Body of pancreas (tissue), 4 donors: ENCODE measurements at places on chromosomes 3 and 15. TPM values are rescaled to one million over a fixed set of nuclear protein-coding genes. Genes with fewer than 3 reads are reported as not detected.

DNA sequence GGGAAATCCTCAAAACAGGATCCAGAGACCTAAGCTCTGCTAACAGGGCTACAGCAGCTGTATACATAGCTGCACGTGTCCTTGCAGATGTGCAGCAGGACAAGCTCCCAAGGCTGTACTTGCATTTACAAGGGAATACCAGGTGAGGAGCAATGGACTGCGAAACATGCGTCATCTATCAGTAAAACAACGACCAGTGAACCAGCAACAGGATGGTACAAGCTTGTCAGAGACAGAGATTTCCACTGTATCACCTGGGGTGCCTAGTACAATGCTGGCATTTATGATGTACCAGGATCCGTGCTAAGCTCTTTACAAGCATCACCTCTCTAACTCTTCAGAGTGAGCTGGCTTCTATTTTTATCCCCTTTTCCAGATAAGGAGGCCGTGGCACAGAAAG lies 227.3 kb downstream of the FOXP1 start:
- H3K27me3 ChIP-seq: no peaks in the 10 kb centered on the region
- H3K36me3 ChIP-seq: no peaks in the 10 kb centered on the region
- no peak overlapping the region for H3K27ac ChIP-seq

GRCh38 chr3:154105218-154105975 lies 15.8 kb upstream of the ARHGEF26 start:
- H3K4me1 ChIP-seq: no peaks in the 10 kb centered on the region
- no peaks in the 10 kb centered on the region for H3K27me3 ChIP-seq
- DNase-seq: no peak

- H3K4me1 ChIP-seq: no peaks in the 10 kb centered on the region
- H3K4me3 ChIP-seq: no peak overlapping the region
- no peak for DNase-seq
- no peak overlapping the region for H3K27ac ChIP-seq
- no peaks in the 10 kb centered on the region for H3K27me3 ChIP-seq
Measured at GRCh38 chr3:16203671-16204629, 29.5 kb downstream of the GALNT15 start.

DNA sequence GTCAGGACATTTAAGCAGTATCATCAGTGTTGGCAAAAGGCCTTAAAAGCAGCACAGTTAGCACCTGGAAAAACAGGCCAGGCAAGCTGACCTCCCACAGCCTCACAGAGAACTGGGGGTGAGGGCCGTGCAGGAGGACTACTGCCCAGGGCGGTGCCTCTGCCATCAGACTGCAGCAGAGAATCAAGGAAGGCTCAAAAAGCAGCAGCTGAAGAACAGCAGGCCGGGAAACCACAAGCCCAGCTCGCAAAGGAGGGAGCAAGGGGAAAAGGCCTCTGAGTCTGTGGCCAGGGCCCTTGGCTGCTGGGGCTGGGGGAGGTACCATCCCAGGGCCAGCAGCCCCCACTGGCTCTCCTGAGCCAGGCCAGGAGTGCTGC lies 84.2 kb downstream of the SEC22A start:
- H3K36me3 ChIP-seq: no peaks in the 10 kb centered on the region
- H3K27ac ChIP-seq: no peak overlapping the region
- DNase-seq: no peak
- H3K27me3 ChIP-seq: no peaks in the 10 kb centered on the region
- no peak overlapping the region for H3K4me3 ChIP-seq

DNA sequence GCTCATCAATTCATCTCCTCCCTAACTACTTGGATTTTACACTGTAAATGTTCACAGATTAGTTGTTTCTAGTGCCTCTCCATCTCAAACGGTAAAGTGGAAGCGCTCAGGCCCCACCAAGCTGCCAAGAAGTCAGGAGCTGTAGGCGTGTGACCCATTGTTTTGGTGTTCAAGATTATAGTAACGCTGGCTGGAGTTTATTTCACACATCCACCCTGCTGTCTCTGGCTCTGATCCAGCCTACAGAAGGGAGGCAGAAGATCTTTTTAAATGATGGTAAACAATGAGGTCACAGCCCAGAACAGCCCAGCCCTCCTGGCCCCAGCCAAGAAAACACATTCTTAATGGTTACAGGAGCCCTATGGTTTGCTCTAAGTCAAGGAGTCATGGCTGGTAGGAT lies 25.7 kb upstream of the GALNT15 start:
- no peak for DNase-seq
- no peaks in the 10 kb centered on the region for H3K4me1 ChIP-seq
- H3K27me3 ChIP-seq: no peaks in the 10 kb centered on the region
- H3K27ac ChIP-seq: no peak overlapping the region
- no peaks in the 10 kb centered on the region for H3K36me3 ChIP-seq

GRCh38 chr3:161314836-161315395 lies 56.4 kb downstream of the SPTSSB start:
- no peak for DNase-seq
- H3K4me3 ChIP-seq: no peak overlapping the region
- H3K27ac ChIP-seq: no peak overlapping the region
- no peaks in the 10 kb centered on the region for H3K36me3 ChIP-seq

- peak; percentile 46 for DNase-seq
- no peaks in the 10 kb centered on the region for H3K27me3 ChIP-seq
- H3K4me3 ChIP-seq: no peak overlapping the region
- peaks cover 5% of the 10 kb centered on the region for H3K4me1 ChIP-seq
- no peak overlapping the region for H3K27ac ChIP-seq
Measured at GRCh38 chr3:129934234-129935123, 40.0 kb upstream of the TRH start.

- H3K4me3 ChIP-seq: no peak overlapping the region
- H3K4me1 ChIP-seq: no peaks in the 10 kb centered on the region
- no peaks in the 10 kb centered on the region for H3K27me3 ChIP-seq
- H3K27ac ChIP-seq: no peak overlapping the region
- DNase-seq: no peak
Measured at GRCh38 chr15:79394231-79394630, 37.9 kb upstream of the MINAR1 start.

- no peaks in the 10 kb centered on the region for H3K27me3 ChIP-seq
- H3K4me3 ChIP-seq: no peak overlapping the region
- no peak for DNase-seq
- H3K27ac ChIP-seq: no peak overlapping the region
- H3K36me3 ChIP-seq: no peaks in the 10 kb centered on the region
- no peaks in the 10 kb centered on the region for H3K4me1 ChIP-seq
Measured at GRCh38 chr3:69137005-69137404, 14.6 kb upstream of the LMOD3 start.

DNA sequence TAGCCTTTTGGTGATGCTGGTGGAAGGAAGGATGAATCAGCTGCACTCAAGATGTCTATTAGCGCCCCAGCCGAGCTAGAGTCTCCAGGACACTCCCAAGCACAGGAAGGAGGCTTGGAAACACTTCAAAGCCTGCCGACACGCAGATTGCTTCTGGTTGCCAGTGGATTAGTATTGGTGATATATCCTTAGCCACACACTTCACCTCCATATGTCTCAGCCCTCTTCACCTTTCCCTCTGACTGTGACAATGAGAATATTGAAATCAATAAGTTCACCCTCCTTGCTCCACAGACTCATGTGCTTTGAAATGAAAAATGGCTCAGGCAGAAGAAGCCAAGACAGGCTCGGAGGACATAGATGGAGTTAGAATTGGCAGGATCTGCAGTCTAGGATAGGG lies 102.9 kb upstream of the LRRN1 start:
- H3K27me3 ChIP-seq: no peaks in the 10 kb centered on the region
- H3K4me3 ChIP-seq: no peak overlapping the region
- DNase-seq: no peak
- H3K4me1 ChIP-seq: peaks cover 21% of the 10 kb centered on the region
- H3K27ac ChIP-seq: no peak overlapping the region

DNA sequence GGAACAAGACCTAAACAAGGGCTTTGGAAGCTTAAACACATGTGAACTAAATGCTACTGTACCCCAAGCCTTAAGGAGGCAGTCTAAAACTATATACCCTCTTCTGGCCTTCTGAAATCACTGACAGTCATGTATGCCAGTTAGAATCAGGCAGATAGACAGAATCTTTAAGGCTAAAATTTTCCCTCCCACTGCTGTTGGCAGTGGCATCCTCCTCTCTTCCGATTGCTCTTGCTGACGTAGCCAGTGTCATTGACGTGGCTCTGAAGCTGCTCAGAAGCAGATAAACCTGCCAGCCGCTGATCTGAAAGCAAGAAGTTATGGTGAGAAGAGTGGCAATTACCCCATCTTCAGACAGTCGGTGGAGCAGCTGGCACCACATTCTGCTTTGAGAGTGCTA lies 3.3 kb downstream of the RYR3 start:
- no peak overlapping the region for H3K27ac ChIP-seq
- no peak overlapping the region for H3K4me3 ChIP-seq
- no peaks in the 10 kb centered on the region for H3K36me3 ChIP-seq
- H3K4me1 ChIP-seq: peaks cover 10% of the 10 kb centered on the region
- no peak for DNase-seq

- H3K4me1 ChIP-seq: peaks cover 16% of the 10 kb centered on the region
- H3K27ac ChIP-seq: no peak overlapping the region
- no peak overlapping the region for H3K4me3 ChIP-seq
- DNase-seq: no peak
- H3K36me3 ChIP-seq: no peaks in the 10 kb centered on the region
Measured at GRCh38 chr3:141116721-141117120, 65.6 kb downstream of the SPSB4 start.

DNA sequence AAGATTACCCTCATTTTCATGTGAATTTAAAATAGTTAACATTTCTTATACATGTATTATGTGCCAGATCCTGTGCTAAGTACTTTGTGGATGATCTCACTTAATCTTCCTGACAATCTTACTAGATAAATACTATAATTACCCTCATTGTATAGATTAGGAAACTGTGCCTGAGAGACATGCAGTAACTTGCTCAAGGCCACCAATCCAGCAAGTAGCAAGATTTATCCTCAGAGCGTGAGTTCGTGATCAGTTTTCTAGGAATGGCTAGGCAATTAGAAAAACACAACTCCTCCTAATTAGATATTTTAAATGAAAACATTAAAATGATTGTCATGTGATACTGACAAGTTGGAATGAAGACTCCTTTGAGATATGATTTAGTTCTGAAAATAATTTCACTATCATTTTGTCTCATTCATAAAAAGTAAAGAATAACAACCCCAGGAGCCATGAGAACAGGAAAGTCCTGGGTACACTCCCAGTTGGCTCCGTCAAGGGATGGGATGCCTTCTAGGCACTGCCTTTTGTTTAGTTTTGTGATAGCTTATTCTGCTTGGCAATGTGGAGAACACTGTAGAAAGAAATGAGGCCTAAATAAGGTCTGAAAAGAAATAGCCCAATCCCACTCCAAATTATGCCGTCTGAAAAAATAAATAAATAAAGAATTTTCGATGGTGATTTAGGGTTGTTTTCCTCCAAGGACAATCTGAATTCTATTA lies 61.3 kb downstream of the FBN1 start:
- no peaks in the 10 kb centered on the region for H3K4me1 ChIP-seq
- no peak for DNase-seq
- no peak overlapping the region for H3K27ac ChIP-seq

DNA sequence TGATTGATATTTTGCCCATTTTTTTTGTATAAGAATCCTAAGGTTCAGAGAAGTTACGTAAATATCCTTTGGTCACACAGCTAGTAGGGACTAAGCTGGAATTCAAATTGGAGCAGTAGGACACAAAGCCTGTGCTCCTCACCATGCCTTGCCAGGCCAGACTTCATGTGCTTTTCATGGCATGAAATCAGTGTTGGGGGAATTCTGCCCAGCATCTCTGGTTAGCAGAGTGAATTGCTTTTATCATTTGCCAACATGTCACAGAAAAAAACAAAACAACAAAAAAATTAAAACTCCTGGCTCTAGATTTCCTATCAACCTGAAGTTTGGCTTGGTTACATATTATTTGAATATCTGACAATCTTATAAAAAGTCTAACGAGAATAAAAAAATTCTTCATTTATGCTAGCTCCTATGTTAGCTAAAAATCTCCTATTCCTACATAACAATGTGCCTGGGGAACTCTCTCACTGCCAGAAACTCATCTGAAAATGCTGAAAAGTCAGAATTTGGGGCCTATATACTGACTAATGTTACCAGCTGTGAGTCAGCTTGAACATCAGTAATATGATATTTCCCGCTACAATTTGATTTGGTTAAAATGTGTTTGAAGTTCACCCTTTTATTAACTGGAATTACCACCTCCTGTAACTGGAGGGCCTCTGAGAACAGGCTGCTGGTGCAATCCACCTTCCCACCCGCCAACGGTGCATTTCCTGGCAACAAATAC lies 141.7 kb downstream of the TIGIT start:
- H3K27me3 ChIP-seq: no peaks in the 10 kb centered on the region
- H3K27ac ChIP-seq: no peak overlapping the region
- DNase-seq: no peak
- H3K36me3 ChIP-seq: no peaks in the 10 kb centered on the region

DNA sequence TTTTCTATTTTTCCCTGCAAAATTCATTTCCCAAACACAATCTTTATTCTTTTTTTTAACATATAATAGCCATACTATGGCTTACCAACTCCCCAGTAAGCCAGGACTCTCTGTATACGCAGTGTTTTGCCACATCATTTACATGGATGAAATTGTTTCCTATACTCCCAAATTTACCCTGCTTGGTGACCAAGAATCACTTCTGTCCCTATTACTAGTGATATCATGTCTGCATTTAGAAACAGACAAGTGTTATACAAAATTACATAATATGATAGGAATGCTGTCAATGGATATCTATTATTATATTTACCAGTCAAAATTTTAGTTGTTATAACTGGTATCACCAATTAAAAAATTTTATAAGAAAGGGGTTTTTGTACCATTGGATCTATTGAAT lies 77.8 kb downstream of the LIPC start:
- no peak for DNase-seq
- H3K27ac ChIP-seq: no peak overlapping the region
- H3K4me3 ChIP-seq: no peak overlapping the region
- no peaks in the 10 kb centered on the region for H3K36me3 ChIP-seq

The CASR gene
- 8.9 TPM for total RNA-seq

The ADAMTSL3 gene
- total RNA-seq: 7.8 TPM

The CYP1A1 gene
- not detected for total RNA-seq

The SLC28A1 gene
- 0.26 TPM for total RNA-seq

The NMB gene
- 6.3 TPM for total RNA-seq

The WHAMM gene
- total RNA-seq: 6.0 TPM

The C15orf61 gene
- 0.78 TPM for total RNA-seq
